ENCODE measurements at places on chromosomes 12 and 14. TPM values are rescaled to one million over a fixed set of nuclear protein-coding genes. Genes with fewer than 3 reads are reported as not detected.

The TSPAN19 gene
- not detected for total RNA-seq

The FLVCR2 gene
- total RNA-seq, result 2.2 TPM

The SERPINA9 gene
- not detected for total RNA-seq

The NOPCHAP1 gene
- total RNA-seq, result 5.0 TPM

The ARMH4 gene
- total RNA-seq, result 1.6 TPM

The CD163L1 gene
- total RNA-seq, result not detected

The DBX2 gene
- not detected for total RNA-seq

The OR10AD1 gene
- not detected for total RNA-seq

The TMBIM6 gene
- total RNA-seq, result 352 TPM

The CABP1 gene
- total RNA-seq, result 4.2 TPM

The C1R gene
- 850 TPM for total RNA-seq

The AKAP6 gene
- 0.35 TPM for total RNA-seq

The AMDHD1 gene
- total RNA-seq, result not detected

The ENTPD5 gene
- 10.6 TPM for total RNA-seq

The FAM90A1 gene
- 0.09 TPM for total RNA-seq

The RASSF9 gene
- 1.6 TPM for total RNA-seq

The FGF23 gene
- total RNA-seq, result not detected
